ENCODE measurements at places on chromosomes 12 and 14.
A peak's percentile ranks its signal among the peaks of the same experiment; 100 is the strongest.

GRCh38 chr12:125645724-125646123 lies 580.5 kb downstream of the AACS start:
- DNase-seq = no peak

- no peak for DNase-seq
Measured at GRCh38 chr14:54680651-54681050, 113.7 kb downstream of the SAMD4A start.

DNA sequence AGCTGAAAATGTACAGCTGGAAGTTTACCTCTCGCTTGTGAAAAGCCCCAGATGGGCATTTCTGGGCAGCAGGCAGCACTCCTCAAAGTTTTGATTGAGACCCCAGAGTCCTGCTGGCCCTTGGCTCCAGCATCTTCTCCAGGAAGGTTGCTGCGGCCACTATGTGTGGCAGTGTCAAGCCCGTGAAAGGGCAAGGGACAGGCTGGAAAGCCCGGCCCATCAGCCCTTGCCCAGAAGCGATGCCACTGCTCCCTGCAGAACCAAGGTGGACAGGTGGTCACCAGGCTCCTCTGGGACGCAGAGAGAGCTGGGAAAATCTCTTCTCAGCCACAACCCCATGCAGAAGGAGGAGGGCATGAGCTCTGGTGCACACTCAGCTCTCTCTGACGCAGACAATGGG lies 73.5 kb upstream of the BCL11B start:
- no peak for DNase-seq

DNA sequence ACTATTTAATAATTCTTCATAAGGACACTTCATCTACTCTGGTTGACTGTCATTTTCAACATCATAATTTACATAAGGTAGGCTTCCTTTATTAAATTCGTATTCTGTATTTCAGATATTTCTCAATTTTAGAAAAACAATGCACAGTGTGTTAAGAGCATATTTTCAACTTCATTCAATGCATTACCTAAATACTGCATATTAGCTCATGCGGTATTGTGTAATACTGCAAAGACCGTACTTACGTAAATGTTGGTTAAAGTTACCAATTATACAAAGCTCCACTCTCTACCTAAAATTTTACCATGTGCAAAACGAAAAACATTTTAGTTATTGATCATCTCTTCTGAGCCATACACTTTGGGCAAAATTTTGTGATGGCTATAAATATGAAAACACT lies 62.8 kb downstream of the EXOC5 start:
- DNase-seq = no peak

GRCh38 chr12:97638739-97639138 lies 176.1 kb downstream of the RMST start:
- no peak for DNase-seq

GRCh38 chr12:12008931-12009611 lies 61.7 kb upstream of the BCL2L14 start:
- DNase-seq = peak; percentile 76

- peak; percentile 95 for DNase-seq
Measured at GRCh38 chr14:87430810-87431209, 562.2 kb downstream of the GALC start.

GRCh38 chr12:64669270-64669842 lies 59.1 kb downstream of the RASSF3 start:
- DNase-seq = no peak

DNA sequence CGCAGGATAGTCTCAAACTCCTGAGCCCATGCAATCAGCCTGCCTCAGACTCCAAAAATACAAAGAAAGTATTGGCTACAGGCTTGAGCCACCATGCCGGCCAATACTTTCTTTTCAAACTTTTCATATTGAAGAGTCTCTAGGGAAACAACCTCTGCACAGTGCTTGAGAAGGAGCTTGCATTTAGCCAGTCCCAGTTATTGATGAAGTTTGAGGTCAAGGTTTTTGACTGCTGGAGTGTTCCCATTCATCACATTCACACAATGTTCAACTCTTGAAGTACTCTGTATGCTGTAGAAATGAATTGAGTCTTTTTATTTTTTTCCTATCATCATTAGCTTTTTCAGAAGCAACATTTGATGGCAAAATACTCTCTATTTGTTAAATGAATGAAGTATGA lies 355.8 kb upstream of the E2F7 start:
- no peak for DNase-seq

- DNase-seq = no peak
Measured at GRCh38 chr14:67683842-67684241, 9.4 kb upstream of the VTI1B start.

Data from epithelial cell of esophagus (primary cell).